ENCODE measurements at places on chromosomes 16 and 17.

GRCh38 chr16:84892097-84892496 lies 72.3 kb downstream of the CRISPLD2 start:
- no peak for DNase-seq

- DNase-seq = no peak
Observed at GRCh38 chr17:42865638-42866094, 14.7 kb downstream of the AOC3 start.

DNA sequence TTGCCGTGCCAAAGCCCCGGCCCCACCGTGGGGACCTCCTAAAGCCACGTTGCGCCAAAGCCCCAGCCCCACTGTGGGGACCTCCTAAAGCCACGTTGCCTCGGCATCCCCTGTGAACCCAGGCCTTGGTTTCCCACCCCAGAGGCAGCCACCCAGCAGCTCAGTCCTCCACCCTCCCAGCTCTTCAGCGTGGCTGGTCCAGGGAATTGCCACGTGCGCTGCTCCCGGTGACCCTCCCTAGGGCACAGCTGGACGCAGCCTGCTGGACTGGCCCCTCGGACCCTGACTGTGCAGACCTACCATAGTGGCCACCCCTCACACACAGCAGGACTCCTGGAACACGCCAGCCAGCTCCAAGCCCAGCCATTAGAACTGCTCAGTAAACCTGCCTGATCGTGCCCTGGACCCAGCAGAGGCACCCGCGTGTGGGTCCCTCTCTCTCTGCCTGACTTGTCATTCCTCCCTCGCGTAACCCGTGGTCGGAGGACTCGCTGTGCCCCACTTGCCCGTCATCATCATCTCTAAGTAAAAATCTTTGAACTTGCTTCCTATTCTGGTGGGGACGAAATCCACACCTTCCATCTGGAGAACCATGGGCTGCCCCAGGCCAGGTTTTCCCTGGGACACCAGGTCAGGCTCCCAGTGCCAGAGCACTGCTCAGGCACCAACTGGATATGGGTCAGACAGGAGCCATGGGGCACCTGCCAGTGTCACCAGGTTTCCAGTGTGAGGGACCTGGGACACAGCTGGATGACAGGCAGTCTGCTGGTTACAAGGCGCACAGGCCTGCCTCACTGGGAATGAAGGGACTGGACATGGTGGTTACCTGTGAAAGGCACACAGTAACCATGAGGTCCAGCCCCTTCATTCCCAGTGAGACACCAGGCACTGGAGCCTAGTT lies 5.6 kb downstream of the CIAO3 start:
- DNase-seq = no peak

DNA sequence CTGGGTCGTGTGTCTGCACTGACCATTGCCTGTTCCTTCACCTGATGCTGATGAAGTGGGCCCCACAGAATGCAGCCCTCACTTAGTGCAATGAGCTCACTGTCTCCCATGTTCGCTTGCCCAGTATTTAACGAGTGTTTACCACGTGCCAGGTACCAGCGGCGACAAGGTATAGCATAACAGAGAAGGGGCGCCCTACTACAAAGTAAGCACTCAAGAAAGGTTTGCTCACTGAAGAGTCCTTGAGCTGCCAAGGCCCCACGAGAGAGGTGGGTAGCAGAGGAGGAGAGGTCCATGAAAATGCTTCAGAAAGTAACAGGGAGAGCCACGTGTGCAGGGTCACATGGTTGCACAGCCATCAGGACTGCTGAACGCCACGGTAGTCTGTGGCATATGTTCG lies 230.0 kb downstream of the NTN1 start:
- no peak for DNase-seq

DNA sequence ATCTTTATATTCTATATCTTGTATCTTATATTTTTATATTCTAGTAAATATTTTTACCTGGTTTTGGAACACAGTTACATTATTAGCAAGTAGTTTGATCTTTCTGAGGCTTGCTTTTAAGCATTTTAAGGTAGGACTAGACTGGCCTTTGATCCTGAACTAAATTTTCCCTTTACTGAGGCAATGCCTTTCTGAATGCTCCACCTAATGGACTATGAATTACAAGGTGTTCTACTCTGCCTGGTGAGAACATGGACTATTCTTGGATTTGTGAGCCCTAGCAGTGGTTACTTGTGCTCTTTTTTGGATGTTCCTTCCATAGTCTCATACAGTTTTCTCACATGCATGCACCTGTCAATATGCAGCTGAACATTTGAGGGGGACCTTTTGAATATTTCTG lies 32.5 kb upstream of the SMIM36 start:
- DNase-seq = no peak

DNA sequence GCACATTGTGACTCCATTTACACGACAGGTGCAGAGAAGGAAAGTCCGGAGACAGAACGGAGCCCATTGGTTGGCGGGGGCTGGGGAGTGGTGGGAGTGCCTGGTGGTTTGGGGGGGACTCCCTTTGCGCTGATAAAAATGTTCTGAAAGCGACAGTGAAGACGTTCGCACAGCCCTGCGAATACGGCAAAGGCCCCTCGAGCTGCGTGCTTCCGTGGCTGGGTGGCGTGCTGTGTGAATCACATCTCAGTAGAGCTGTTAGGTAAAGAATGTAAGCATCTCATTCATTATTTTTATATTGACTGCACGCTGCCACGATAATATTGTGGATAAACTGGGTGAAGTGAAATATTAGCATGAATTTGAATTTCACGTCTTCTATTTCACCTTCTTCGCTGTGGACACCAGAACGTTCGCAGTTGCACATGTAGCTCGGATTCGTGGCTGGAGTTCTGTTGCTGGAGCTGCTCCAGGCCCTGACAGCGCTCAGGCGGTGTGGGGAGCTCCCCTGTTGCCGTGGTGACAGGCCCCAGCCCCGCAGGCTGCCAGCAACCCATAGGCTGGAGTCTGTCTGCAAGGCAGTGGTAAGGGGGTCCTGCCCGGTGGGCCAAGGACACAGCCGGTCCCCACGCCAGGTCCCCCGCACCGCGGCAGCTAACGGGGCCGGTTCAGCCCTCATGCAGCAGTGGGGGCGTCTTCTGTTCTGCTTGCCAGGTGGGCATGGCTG lies 44.6 kb downstream of the SOX8 start:
- no peak for DNase-seq

DNA sequence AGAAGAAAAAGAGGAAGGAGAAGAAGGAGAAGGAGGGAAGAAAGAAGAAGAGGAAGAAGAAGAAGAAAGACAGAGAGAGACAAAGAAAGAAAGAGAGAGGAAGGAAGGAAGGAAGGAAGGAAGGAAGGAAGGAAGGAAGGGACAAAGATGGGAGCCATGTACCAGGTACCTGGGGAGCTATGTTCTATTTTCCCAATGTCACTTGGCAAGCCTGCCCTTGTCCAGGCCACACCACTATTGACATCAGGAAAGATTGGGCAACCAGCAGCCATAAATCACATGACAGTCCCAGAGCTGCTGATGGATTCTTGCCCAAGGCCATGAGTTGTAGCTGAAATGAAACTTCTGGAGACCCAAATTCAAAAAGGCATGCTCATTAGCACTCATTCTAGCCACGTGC lies 2.7 kb upstream of the CES1 start:
- no peak for DNase-seq

- DNase-seq = no peak
Observed at GRCh38 chr16:974001-974601, 3.3 kb upstream of the LMF1 start.

DNA sequence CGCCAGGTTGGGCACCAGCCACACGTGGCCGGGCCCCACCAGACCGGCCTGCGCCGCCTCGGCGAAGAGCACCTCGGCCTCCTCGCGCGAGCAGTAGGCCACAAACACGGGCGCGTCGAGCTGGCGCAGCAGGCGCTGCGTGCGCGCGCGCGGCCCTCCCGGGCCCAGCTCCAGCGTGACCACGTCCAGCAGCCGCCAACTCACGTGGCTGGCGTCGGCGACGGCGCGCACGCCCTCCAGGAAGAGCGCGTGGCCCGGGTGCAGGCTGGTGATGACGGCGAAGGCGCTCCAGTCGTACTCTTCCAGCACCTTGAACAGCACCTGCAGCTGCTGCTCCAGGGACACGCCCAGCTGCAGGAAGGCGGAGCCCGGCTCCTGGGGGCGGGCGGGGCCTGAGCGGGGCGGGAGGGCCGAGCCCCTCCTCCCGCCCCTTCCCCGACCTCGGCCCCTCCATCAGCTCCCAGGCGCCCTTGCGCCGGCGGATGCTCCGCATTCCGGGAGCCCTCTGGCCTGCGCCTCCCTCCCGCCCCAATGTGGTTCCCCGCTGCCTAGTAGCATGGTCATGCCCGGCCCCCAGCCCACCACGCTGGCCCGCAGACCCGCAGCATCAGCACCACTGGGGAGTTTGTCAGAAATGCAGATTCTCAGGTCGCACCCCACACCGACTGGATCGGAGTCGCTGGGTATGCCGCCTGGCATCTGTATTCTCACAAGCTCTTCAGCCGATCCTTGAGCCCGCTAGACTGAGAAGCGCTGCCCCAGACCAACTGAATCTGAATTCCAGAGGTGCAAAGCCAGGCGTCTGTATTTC lies 7.2 kb downstream of the GRIN2C start:
- peak; percentile 48 for DNase-seq

DNA sequence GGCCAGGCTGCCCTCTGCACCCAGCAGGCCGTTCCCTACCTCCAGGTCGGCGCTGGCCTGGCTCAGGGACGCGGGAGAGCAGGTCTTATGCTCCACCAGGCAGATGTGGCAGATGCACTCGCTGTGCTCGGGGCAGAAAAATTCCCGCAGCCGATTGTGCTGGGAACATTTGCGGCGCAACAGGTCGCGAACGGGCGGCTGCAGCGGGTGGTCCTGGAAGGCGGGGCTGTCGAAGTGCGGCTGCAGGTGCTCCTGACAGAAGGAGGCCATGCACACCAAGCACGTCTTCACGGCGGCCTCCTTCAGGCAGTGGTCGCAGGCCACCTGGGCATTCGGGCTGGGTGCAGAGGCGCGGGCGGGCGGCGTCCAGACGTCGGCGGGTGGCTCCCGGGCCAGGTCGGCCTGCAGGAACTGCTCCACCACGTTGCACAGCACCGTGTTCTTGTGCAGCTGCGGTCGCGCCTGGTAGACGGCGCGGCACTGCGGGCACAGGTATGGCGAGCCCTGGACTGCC lies 439 bp downstream of the TRIM25 start:
- peak; percentile 27 for DNase-seq

- DNase-seq = no peak
Observed at GRCh38 chr16:24139282-24139681, 116.9 kb upstream of the CACNG3 start.

DNA sequence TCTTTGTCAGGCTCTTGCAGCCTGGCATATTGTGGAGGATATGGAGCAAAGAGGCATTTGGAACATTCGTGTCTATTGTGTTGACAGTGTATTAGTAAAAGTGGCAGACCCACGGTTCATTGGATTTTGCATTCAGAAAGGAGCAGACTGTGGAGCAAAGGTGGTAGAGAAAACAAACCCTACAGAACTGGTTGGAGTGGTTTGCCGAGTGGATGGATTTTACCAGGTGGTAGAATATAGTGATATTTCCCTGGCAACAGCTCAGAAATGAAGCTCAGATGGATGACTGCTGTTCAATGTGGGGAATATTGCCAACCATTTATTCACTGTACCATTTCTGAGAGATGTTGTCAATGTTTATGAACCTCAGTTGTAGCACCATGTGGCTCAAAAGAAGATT lies 44.5 kb downstream of the EFCAB13 start:
- no peak for DNase-seq

- no peak for DNase-seq
Observed at GRCh38 chr16:84324434-84325262, 30.0 kb downstream of the WFDC1 start.

- DNase-seq = no peak
Observed at GRCh38 chr16:12541672-12542071, 262.0 kb downstream of the CPPED1 start.

DNA sequence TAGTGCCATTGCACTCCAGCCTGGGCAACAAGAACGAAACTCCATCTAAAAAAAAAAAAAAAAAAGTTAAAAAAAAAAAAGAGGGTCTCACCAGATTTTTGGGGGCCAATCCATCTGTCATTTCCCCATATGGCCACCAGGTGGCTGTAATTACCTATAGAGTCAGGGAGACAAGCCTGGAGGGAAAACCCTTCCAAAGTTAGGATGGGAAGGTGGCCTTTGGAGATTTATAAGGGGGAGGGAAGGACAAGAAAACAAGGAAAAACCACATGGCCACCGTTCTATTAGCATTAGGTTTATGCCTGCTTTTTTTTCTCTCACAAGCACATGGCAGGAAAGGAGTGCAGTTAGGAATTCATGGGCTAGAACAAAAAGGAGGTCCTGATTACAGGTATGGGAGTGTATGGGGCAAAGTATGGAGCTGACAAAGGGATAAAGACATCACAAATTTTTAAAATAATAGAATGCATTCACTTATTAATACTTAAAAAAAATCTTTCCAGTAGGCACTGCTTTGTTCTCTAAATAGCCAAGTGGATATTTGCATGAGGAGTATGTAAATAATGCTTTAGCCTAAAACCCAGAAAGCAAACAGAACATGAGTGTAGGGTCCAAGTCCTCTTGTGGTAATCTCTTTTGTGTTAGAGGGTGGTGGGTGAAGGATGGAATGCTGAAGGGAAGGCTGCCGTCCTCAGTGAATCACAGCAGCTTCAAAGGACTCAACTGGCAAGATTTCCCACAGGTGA lies 5.1 kb downstream of the CYB5D1 start:
- DNase-seq = no peak

DNA sequence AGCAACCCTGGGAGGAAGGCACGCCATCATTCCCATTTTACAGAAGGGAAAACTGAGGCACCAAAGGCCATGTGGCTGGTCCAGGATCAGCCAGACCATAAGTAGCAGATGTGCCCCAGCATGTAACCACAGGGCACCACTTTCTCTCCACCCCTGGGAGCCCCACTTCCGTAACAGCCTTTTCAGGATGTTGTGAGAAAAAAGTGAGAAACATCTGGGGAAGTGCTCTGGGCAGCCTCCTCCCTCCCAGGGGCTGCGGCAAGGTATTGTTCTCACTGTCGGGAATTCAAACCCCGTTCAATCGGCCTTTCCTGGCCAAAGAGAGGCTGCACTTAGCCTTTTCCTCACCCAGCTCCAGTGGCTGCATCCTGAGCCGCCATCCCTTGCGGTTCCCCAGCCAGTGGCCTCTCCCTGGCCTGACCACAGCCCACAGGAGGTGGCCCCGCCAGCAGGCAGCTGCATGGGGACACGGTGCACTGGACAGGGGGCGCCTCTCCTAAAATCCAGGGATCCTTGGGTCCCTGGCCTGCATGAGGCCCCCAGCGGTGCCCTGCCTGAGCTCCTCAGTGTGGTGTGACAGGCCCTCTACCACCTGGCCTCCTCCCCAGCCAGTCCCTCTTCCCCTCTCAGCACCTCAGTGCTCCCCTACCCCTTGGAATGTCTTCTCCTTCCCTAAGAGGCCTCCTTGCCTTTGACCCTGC lies 5.7 kb upstream of the CDH5 start:
- DNase-seq = no peak

DNA sequence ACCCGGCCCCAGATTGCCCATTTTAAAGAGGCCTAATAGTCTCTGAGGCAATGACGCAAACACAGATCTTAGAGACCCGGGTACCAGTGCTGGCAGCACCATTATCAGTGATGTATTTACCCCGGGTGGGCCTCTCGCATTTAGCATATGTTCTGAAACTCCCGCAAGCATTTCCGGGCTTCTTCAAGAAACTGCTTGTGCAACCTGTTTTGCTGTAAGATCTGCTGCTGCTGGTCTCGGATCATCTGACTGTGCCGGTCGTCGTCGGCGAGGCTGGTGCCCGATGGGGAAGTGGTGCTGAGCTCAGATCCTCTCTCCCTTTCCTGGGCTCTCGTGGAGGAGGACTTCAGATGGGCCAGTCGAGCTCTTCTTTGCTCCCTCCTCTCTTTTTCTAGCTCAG lies 12.5 kb downstream of the CEP295NL start:
- DNase-seq = no peak
